NCI-H1092 (cell line): ENCODE measurements at places on chromosomes 5 and 9.

GRCh38 chr5:169384661-169385060 is 83.7 kb upstream of the SLIT3 start:
- DNase-seq = no peak

DNA sequence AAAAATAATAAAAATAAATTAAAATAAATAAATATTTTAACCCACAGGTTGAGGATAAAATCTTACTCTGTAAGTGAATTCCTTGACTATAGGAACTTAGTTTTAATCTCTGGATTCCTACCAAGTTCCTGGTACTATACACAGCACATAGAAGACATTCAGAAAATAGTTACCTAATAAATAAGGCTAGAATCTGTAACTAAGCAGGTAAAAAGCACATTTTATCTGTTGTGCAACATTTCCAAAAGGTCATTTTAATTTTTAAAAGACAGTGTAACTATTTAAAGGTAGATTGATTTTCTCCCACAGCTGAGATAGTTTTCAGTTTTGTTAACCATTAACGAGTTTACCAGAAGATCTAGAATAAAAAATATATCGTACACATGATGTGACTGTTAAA is 47.8 kb downstream of the MLANA start:
- no peak for DNase-seq

DNA sequence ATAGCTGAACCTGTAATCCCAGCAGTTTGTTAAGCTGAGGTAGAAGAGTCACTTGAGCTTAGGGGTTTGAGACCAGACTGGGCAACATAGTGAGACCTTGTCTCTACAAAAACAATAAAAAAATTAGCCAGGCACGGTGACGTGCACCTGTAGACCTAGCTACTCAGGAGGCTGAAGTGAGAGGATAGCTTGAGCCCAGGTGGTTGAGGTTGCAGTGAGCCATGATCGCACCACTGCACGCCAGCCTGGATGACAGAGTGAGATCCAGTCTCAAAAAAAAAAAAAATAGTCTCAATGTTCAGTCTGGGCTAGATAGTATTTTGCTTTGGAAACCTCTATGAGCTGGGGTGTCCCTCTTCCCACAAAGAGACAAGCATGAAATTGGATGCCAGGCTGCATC is 51.9 kb upstream of the IQGAP2 start:
- DNase-seq = no peak

DNA sequence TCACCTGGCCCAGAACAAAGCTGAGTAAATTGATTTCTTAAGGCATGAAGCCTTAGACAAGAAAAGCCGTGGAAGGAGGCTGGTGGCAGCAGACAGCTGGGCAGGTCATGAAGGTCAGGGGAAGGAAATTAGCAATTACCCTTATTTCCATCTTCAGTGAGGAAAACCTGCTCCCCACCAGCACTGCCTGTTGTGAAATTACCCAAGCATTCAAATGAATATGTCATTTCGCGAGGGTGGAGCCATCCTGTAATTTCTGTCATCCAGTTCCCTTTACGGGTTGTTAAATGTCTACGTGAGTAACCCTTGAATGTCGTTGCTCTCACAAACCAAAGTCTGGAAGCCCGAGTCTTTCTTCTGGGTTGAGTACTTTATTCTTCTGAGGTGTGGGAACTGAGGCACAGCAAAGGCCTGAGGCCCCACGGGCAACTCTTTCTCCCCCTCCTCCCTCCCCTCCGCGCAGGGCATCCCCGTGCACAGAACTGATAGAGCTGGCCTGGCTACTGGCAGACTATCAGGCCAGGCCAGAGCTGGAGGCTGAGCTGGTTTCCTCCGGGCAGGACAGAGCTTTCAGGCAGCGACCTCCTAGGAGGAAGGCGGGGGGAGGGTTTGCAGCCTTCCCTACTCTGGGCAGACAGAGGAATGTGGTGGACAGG is 22.0 kb upstream of the AK3 start:
- DNase-seq = no peak

DNA sequence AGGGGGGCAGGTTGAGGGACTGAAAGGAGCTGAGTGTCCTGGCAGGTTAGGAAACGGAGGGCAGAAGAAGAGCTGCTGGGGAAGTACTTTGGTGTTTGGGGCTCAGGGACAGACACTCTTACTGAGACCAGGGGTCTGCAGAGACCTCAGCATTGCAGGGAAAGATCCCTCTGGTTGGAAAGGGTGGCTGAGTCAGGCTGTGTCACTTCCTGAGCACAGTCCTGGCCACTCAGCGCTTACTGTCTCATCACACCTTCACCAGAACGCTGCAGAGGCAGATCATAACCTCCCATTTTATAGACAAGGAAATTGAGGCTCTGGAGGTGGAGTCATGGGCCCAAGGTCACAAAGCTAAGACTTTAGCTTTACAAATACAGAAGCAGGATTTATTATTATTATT is 54.3 kb downstream of the LMX1B start:
- no peak for DNase-seq

GRCh38 chr9:123329329-123329955 is 26.6 kb upstream of the CRB2 start:
- no peak for DNase-seq

- DNase-seq = no peak
Observed at GRCh38 chr5:28082610-28083009, 1044.2 kb upstream of the CDH9 start.

DNA sequence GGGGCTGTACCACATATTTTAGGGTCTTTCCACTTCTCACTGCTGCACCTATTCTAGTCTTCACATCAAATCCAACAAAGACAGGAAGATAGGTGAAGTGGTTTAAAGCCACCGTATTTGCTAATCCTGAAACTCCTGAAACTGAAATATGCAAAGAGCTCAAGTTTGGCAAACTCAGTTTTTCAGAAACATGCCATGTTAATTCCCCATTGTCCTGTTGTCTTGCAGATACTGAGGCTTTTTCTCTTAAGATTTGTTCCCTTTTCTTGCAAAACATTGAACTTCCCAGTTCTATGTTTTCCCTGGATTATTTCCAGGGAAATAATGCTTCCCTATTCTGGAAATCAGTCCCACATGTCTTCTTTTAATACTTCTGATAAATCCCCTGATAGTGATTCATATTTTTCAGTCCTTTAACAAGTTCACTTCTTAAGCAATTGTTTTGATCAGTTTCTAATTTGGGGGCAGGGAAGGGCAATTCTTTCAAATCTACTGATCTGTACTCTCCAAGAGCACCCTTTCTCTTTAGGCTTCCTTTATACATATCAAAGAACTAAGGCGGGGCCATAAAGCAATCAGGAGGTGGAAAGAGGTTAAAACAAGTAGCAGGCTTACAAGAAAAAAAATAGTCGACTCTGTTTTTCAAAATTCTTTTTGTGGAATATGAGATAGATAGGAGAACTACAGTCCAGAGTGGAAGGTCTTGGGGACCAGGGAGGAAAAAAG is 648.5 kb downstream of the BNC2 start:
- DNase-seq = no peak

DNA sequence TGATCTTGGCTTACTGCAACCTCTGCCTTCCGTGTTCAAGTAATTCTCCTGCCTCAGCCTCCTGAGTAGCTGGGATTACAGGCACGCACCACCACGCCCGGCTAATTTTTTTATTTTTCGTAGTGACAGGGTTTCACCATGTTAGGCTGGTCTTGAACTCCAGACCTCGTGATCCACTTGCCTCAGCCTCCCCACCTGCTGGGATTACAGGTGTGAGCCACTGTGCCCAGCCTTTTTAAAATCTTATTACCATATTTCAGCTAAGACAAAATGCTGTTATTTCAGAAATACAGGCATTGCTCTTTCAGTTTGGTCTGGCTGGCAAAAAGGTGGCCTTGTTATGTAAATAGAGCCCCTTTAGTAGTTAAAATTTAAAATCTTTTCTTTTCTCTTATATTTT is 46.9 kb upstream of the GLDC start:
- no peak for DNase-seq

- no peak for DNase-seq
Observed at GRCh38 chr5:9390113-9390512, 155.8 kb downstream of the SEMA5A start.

- no peak for DNase-seq
Observed at GRCh38 chr9:126158588-126159429, 167.8 kb upstream of the MVB12B start.

- DNase-seq = no peak
Observed at GRCh38 chr9:7946458-7946857, 146.9 kb upstream of the DMAC1 start.

- no peak for DNase-seq
Observed at GRCh38 chr9:84266087-84266561, 74.4 kb downstream of the SLC28A3 start.

DNA sequence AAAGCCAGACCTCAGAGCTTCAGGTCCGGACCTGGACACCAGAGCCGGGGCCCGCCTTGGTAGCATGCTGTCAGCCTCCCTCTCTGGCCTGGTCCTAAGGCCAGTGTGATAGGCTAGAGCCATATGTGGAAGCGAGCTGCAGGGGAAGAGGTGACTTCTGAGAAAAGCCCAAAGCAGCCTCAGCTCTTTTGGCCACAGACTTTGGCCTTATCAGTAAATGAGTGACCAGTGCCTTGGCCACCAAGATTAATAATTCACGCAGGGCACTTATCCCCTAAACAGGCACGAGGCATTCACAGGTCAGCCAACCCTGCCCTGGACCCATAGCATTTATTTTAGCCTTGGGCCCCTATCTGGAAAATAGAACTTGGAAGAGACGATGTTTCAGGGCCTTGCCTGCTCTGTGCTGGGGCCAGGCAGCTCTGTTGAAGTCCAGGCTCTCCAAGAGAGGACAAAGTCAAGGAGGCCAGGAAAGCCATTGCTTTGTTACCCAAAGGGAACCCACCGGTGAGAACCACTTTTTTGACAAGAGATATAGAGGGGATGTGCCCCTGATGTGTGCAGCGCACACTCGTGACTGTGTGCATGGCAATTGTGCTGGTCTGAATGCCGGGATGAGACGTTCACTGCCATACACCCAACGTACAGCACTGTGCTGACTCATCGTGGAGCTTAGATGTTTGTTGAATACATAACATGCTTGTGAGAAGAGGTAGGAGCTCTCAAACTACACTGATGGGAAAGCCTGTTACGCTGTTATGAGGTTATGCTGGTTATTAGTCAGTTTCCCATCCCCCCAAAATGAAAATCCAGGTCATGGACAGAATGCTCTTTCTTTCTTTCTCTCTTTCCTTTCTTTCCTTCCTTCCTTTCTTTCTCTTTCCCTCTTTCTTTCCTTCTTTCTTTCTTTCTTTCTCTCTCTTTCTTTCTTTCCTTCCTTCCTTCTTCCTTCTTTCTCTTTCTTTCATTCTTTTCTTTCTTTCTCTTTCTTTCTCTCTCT is 5.0 kb upstream of the SLC34A1 start:
- no peak for DNase-seq

- no peak for DNase-seq
Observed at GRCh38 chr9:21993893-21994555, at the start of gene CDKN2A. TSS of gene CDKN2A (minus strand) at chr9:21994392.

DNA sequence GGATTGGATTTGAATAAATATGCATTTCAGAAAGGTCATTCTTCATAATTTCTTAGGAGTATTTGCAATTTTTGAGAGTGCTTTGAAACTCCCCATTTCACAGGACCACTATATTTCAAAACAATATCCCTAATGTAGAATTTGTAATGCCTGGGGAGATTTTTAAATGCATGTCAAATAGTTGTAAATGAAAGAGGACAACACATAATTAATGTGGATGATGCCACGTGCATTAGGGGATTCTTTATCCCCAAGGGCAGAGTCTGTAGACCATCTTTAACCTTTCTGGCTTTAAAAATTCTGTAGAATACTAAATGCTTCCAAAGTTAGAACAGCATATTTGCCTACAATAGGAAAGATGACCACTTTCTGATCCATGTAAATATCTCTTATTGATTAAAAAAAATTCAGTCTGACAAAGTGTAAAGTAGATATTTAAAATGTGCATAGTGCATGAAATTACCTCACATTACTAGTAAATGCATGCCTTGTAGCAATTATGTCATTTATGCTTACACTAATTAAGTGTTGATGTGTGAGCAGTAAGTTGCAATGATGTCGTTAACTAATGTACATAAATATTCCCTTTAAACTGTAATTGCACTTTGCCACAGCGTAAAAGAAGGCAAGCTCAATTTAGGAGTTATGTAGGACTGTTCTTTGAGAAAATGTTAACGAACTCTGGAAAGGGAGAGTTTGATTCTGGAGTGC is 416.1 kb downstream of the PSAT1 start:
- DNase-seq = no peak

DNA sequence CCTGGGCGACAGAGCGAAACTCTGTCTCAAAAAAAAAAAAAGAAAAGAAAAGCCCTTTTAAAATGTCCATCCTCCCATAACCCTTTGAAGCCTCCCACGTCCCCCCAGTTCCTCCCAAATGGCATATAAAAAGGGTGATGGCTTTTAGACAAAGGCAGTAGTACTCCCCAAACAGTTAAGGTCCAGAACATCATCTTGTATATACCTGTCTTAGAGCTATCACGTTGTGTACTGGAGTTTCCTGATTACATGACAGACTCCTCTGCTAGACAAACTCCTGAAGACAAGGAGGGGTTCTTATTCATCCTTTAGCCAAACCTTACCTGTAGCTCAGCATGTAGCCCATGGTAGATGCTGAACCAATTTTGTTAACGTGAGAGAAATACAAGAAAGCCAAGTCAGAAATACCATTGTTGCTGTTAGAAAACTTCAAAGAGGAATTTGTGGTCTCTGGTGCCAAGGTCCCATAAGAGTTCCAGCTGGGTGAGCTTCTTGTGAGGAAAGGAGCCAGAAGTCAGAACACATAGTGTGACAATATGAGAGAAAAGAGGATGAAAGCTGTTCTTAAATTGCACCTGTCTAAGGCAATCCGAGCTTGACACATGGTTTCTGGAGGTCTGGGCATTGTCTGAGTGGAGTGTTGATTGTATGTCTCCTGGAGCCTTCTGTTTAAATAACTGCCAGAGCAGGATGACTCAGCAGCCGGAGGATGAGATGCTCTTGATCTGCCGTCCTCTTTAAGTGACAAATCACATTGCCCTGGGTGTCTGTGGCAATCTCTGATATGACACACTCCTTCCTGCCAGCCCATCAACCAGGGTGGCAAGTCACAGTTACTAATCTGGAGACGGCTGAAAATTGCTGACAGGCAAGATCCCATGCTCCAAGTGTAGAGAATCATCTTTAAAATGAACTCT is 69.1 kb downstream of the ARRDC3 start:
- DNase-seq = no peak

DNA sequence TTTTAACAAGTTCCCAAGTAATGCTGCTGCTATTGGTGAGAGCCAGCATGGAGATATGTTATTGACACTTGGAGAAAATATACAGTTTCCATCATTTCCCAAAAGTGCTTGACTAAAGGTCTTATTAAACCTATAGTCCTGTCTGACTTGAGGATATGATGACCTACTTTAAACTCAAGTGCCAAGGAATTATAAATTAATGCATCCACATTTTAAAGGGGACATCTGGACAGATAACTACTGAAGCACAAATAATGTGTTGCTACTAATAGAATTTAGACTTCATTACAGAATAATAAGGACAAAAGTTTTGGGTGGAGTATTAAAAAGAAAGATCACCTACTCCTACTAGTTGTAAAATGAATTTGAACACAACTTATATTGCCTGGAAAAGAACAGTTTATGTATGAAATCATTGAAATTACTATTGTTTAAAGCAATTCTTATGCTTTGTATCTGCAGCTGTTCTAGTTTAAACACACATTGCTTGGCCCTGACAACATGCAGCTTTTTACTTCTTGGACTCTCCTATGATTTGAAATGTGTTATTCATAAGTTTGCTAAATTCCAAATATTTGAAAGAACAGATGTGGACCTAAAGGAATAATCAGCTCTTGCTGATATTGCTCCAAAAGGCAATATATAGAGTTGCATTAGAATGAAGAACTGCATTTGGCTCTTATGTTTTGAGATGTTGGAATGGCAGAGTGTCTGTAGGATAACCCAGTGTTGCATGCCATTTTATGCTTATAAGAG is 73.4 kb downstream of the SGCD start:
- no peak for DNase-seq
